ENCODE measurements at places on chromosomes 2 and 18. TPM values are rescaled to one million over a fixed set of nuclear protein-coding genes. Genes with fewer than 3 reads are reported as not detected.

The NR4A2 gene
- total RNA-seq: 4.2 TPM

The MEP1B gene
- 0.38 TPM for total RNA-seq

The SCN3A gene
- total RNA-seq: 3.2 TPM

- DNase-seq: no peak
These were observed 85.5 kb downstream of the TMEM247 start for GRCh38 chr2:46564811-46565241.

DNA sequence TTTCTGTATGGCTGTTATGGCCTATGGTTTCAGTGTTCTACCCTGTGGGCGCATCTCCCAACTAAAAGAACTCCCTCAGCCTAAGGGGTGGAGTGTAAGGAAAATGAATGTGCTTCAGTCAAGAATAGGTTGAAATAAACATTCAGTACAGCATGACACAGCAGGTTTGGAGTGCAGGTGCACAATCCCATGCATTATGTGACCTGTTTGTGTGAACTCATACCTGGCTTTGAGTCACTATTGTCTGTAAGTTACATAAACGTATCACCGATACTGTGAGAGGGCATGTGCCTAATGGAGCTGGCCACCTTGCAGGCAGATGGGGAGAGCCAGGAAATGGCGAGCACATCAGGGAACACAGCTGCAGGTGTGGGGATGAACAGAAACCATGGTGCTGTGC is 216.0 kb downstream of the DSEL start:
- no peak for DNase-seq

All from thyroid gland (tissue), 4 donors.